ENCODE measurements at places on chromosomes 7 and 10.

- DNase-seq, result no peak
These were observed 709 bp downstream of the ARPC1B start for GRCh38 chr7:99375070-99375807.

DNA sequence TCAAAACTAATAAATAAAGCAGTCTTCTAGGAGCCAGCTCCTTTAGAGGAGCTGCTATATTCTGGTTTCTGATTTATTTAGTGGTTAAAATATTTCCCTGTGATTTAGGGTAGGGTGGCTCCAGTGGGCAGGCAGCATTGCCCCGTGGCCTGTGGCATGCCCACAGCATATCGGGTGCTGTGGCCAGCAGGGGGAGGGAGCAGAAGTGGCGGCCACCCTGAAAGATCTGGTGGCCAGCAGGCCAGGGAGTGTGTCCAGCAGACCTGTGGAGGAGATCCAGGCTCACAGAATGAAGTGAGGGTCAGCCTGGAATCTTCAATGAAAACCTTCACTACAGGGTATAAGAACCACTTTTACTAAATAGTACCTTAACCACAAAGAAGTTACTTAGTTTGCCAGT lies 189.2 kb downstream of the TAX1BP1 start:
- DNase-seq, result no peak

GRCh38 chr10:73076360-73077183 lies 20.1 kb downstream of the P4HA1 start:
- peak; percentile 29 for DNase-seq

DNA sequence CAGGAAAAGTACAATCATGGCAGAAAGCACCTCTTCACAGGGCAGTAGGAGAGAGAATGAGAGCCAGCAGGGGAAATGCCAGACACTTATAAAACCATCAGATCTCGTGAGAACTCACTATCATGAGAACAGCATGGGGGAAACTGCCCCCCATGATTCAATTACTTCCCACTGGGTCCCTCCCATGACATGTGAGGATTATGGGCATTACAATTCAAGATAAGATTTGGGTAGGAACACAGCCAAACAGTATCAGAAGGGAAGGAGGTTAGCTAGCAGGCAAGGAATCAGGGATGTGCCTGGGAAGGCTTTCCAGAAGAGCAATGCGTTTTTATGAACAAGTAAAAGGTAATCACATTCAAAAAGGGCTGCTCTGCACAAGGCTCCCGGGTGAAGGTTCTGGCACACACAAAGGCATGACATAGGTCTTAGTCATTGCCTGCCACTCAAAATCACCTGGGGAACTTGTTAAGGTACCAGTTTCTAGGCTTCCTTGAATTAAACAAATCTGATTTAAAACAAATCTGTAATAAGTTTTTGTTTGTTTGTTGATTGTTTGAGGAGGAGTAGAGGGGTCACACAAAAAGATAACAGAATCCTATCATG lies 40.9 kb downstream of the BMPER start:
- DNase-seq, result no peak

DNA sequence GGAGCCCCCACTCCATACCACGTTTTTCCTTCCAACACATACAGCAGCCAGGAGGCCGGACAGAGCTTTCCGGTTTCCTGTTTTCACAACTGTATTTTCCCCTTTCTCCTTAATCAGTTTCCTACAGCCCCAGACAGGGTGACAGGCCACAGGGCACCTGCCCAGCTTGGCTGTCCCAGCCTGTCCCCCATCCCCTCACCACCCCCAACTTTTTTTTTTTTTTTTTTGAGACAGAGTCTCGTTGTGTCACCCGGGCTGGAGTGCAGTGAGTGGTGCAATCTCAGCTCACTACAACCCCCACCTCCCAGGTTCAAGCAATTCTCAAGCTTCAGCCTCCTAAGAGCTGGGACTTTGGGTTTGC lies 10.3 kb upstream of the HSPB1 start:
- DNase-seq, result no peak

GRCh38 chr7:18041191-18041590 lies 13.5 kb upstream of the PRPS1L1 start:
- DNase-seq, result no peak

GRCh38 chr10:67665491-67665890 lies 30.5 kb downstream of the CTNNA3 start:
- no peak for DNase-seq

DNA sequence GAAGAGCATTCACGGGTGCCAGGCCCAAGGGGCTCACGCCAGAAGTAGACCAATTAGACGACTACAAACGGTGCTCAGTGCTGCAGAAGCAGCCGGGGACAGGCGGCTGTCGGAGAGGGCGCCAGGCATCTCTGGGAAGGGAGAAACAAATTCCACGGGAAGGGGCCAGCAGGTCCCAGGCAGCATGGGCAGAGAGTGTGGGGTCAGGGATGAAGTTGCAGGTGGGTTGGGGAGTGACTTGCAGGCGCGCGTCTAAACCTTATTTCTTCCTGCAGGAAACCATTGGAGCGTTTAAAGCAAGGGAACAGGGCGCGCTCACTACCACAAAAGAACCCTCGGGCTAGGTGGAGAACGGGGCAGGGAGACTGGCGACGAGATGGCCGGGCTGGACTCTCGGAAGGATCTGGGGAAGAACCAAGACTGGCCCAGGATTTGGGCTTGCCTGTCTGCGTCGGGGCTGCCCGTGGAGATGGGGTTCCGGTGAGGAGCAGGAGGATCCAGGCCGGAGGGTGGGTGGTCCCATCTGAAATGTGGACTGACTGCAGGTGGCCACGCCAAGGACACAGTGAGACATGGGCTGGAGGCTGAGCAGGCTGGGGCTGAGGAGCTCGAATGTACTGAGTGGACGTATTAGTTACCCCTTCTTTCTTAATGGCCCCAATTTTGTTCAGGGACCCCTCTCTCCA lies 116.3 kb upstream of the DIP2C start:
- no peak for DNase-seq

DNA sequence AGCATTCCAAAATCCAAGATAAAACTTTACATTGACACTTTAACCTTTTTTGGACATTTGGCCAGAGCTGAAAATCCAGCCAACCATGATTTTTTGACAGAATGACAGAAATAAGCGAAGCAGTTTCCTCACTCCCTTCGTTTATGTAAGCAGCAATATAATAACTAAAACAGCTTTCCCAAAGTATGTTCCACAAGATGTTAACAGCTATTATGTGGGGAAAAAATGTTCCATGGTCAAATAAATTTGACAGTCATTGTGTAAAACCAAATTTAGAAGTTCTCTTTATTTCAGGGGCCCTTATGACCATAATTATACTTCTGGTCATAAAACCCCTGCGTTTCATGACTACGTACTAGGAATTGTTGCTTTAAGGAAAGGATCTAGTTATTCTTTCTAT lies 416.5 kb downstream of the MAGI2 start:
- no peak for DNase-seq

GRCh38 chr7:5872326-5872725 lies 8.3 kb upstream of the OCM start:
- DNase-seq, result peak; percentile 2

GRCh38 chr10:132417957-132418441 lies 21.0 kb downstream of the PWWP2B start:
- DNase-seq, result no peak

DNA sequence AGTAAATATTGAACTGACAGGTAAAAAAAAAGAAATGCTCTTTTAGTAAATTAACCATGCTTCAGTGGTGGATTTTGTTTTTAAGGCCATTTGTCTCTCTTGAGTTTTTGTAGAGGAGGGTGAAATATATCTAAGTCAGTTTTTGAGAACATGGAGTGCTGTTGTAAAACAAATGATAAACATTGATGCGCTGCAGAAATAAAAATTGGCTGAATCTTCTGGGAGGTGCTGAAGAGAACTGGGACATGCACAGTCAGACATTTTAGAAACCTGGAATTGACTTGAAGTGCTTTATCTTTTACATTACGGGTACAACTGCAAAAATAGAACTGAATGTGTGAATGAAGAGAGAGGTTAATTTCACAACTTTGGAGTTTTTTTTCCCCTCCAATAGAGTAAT lies 203.0 kb upstream of the HDAC9 start:
- no peak for DNase-seq

DNA sequence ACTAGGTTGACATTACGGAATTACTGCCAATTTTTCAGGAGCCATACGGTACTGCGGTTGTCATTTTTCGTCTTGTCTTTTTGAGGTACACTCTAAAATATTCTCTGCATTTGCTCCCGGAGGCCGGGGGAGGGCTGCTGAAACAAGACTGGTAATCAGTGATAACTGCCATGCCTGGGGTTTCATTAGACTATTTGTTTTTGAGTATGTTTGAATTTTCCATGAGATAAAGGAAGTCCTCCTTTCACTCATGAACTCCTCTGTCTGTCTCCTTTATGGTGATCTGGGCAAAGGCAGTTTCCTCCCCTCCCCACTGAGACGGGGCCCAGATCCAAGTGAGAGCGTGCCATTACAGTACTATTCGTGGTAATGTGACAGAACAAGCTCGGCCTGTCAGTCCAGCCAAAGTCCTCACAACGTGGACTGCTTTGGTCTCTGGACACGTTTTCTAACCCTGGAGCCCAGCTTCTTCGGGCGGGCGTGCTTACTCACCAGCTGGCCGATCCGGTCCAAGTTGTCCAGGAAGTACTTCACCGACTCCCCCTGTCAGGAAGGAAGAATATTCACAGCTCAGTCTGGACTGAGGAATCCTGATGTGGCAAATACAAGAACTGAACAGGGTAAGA lies 45.1 kb downstream of the AMZ1 start:
- no peak for DNase-seq

- DNase-seq, result no peak
These were observed 23.8 kb downstream of the CXCL12 start for GRCh38 chr10:44361109-44361508.

DNA sequence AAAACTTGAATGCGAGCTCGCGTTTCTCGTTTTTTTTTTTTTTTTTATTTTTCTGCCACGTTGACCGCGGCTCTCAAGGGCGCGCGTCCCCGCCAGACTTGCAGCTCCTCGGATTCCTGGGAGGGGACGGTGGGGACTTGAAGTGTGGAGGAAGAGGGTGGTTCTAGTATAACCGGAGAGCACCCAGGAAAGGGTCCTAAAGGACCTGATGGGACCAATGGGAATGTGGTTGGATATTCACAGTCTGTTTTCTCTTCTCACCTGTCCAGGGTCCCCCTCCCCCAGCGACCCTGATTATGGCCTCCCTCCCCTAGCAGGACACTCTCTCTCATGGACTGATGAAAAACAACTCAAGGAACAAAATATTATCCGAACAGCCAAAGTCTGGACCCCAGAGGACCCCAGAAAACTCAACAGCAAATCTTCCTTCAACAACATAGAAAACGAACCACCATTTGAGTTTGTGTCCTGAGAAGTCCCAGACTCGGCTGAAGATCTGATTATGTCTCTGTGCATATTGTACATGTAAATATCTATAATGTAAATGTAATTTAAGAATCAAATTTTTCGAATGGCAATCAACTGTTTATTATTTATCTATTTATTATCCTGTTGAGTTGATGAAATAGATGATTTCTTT lies 1.4 kb downstream of the PTF1A start:
- no peak for DNase-seq

- no peak for DNase-seq
These were observed 86.1 kb upstream of the MTPN start for GRCh38 chr7:136063326-136063666.

- DNase-seq, result no peak
These were observed 2.9 kb downstream of the PITRM1 start for GRCh38 chr10:3169673-3170072.

- DNase-seq, result no peak
These were observed 43.0 kb upstream of the GRM3 start for GRCh38 chr7:86600506-86601290.

DNA sequence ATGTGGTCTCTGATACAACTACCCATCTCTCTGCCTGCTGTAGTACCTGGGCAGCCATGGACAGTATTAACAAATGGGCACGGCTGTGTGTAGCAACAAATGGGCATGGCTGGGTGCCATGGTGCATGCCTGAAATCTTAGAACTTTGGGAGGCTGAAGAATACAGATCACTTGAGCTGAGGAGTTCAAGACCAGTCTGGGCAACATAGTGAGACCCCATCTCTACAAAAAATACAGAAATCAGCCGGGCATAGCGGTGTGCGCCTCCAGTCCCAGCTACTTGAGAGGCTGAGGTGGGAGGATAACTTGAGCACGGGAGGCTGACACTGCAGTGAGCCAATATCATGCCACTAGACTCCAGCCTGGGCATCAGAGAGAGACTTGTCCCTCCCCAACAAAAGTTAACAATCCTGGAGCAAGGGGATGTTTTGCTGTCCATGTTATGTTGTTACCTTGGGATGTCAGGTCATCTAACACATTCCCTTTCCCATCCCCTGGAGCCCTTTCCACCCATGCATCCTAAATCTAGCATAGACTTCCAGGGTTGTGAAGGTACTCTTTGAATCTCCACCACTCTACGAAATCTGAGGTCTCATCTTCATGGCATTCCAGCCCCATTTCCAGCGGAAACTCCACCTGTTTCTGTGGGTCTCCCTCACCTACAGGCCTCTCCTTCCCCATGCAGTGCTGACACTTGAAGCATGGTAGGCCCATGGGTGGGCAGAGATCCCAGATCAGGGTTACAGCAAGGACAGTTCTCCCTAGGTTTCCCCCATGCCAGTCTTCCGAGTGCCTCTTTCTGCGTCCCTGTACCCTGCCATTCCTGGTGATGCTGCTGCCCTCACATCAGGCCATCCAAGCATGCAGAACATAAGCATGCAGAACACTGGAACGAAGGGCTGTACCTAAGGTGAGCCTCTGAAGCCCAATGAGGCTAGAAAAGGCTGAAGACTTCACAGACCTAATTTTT lies 13.1 kb downstream of the FXYD4 start:
- DNase-seq, result no peak

DNA sequence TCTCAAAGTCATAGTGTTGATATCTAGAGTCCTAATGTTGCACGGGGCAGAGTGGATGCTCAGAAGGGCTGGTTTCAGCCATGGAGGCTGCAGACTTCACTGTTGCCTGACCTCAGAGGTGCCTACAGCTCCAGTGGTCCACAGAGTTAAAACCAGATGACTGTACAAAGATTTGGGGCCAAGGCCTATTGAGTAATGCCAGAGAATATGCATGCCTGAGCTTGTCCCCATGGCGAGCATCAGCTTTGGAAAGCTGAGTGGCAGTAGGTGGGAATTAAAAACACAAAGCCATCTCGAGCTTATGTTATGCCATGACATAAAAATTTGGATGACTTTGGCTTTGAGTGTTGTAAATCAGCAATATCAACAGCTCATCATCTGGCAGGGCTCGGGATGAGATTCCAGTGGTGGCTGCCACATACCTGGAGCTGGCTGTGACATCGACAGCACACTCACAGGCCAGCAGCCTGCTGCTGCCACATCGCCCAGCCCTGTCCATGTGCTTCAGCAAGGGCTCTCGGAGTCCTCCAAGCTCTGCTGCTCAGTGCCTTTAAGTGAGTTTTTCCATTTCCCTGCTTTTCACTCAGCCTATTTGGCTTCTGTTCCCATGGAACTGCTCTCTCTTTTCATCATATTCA lies 379.6 kb downstream of the TNS3 start:
- DNase-seq, result no peak

- DNase-seq, result peak; percentile 66
These were observed 49.0 kb upstream of the NRBF2 start for GRCh38 chr10:63083904-63084689.

Data from DMS 273 treated with DMSO at 0.1 percent for 48 hours (cell line).